ENCODE measurements at places on chromosomes 12 and 14.

GRCh38 chr12:100434177-100434576 is 39.5 kb upstream of the NR1H4 start:
- H3K36me3 ChIP-seq, result no peaks in the 10 kb centered on the region
- no peaks in the 10 kb centered on the region for H3K4me1 ChIP-seq
- H3K27me3 ChIP-seq, result no peaks in the 10 kb centered on the region
- H3K4me3 ChIP-seq, result no peak overlapping the region
- no peak for DNase-seq

GRCh38 chr12:131219670-131220330 is 266.1 kb downstream of the ADGRD1 start:
- no peak for DNase-seq
- no peak overlapping the region for H3K27ac ChIP-seq
- H3K4me3 ChIP-seq, result no peak overlapping the region

DNA sequence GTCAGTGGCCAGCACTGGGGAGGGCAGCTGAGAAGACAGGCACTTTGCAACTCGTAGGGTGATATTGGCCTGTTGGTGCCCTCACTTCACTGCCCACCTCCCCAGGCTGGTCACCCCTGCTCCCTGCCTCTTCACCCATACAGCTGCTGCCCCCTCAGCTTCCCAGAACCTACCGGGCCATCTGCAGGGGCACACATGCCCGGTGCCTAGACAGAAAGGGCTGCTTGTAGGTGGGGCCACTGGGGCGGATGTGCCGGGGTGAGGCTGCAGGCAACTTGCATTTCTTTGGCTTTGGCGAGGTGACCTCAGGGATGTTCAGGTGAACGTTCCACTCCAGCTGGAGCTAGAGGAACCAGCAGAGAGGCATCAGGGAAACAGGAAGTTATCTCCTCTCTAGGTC is 17.2 kb downstream of the FAM186B start:
- peaks cover 7% of the 10 kb centered on the region for H3K36me3 ChIP-seq
- DNase-seq, result no peak
- H3K4me3 ChIP-seq, result no peak overlapping the region

- H3K4me3 ChIP-seq, result peak overlapping the region; percentile 92
- H3K27ac ChIP-seq, result peak overlapping the region; percentile 90
- H3K27me3 ChIP-seq, result no peaks in the 10 kb centered on the region
- DNase-seq, result no peak
- no peaks in the 10 kb centered on the region for H3K36me3 ChIP-seq
Measured at GRCh38 chr14:51653079-51653774, 1.5 kb downstream of the FRMD6 start.

DNA sequence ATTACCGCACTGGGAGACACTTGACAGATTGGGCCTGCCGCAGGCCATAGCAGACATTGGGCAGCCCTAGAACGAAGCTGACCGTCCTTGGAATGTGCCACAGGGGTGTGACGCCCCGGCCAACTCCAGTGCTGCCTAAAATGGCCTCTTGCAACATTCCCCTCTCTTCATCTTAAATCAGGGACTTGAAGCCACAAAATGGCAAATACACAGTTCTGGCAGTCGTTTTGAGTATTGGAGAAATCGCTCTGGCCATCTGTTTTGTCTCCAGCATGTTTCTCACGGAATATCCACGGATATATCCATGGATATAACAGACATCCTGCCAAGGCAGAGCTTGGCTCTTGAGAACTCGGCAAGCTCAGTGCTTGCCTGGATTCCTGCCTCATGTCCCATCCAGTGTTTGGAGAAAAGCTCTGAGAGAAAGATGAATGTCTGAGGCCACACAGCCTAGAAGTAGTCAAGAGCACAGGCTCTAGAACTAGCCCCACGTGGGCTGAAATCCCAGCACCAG is 158.4 kb downstream of the CHST11 start:
- peak overlapping the region; percentile 60 for H3K27ac ChIP-seq
- no peak overlapping the region for H3K4me3 ChIP-seq
- H3K4me1 ChIP-seq, result no peaks in the 10 kb centered on the region
- H3K36me3 ChIP-seq, result no peaks in the 10 kb centered on the region
- peak; percentile 79 for DNase-seq

- H3K27ac ChIP-seq, result no peak overlapping the region
- no peaks in the 10 kb centered on the region for H3K4me1 ChIP-seq
- H3K4me3 ChIP-seq, result no peak overlapping the region
- no peak for DNase-seq
Measured at GRCh38 chr12:124629789-124630480, 62.5 kb upstream of the NCOR2 start.

DNA sequence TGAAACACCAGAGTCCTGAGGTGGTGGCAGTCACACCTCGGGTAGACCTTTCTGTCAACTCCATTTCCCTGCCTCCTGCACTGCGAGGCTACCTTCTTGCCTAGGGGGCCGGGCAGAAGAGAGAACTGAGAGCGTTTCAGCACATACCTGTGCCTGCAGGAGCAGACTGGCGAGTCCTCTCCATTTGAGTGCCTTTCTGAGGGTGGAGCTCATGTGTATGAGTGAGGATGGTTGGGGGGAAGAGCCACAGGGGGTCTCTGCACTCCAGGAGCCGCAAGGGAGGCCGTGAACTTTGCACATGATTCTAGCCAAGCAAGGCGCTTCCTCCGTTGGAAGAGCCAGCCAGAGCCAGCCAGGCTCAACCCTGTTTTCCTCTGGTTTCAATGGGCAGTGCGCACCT is 31.0 kb upstream of the CCND2 start:
- no peak overlapping the region for H3K4me3 ChIP-seq
- H3K27me3 ChIP-seq, result no peaks in the 10 kb centered on the region
- H3K27ac ChIP-seq, result no peak overlapping the region
- H3K4me1 ChIP-seq, result no peaks in the 10 kb centered on the region

Measured in right atrium auricular region (tissue), 2 donors.